ENCODE measurements at places on chromosomes 2 and 18.

GRCh38 chr18:48676756-48677368 lies 138.0 kb downstream of the CTIF start:
- DNase-seq, result no peak

DNA sequence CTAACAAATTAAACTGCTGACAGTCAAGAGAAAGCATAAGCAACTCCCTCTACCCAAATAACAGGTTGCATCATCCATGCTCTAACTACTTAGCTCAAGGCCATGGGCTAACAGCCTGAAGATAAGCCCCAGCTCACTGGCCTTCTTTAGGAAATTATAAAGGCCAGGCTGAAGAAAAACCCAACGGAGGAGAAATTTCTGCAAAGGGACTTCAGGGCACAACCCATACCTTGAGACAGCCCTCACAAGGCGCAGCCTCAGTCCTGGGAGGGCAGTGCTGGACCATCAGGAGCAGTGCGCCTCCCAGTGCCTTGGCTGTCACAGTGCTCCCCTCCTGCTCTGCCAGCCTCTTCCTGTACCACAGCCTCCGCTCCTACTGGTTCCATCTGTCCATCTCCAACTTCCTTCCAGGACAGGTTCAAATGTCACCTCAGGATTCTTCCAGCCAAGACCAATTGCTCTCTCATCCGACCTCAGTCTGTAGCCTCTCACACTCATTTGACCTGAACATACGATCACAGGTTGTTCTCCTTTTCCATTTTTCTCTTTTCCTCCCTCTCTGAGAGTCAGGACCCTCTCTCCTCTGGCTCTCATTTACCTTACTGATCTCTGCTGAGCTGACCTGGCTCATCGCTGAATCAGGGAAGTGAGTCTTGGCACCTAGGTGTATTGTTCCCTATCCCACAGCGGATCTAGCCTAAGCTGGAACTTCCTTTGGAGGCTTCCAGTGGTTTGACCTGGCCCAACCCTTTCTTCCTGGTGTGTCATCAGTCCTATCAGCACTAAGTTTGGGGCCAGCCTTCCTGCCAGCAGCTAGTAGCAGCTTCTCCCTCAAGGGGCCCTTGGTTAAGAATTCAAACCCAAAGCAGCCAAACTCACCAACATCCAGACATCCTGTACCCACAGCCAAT lies 1.9 kb downstream of the MCFD2 start:
- no peak for DNase-seq

DNA sequence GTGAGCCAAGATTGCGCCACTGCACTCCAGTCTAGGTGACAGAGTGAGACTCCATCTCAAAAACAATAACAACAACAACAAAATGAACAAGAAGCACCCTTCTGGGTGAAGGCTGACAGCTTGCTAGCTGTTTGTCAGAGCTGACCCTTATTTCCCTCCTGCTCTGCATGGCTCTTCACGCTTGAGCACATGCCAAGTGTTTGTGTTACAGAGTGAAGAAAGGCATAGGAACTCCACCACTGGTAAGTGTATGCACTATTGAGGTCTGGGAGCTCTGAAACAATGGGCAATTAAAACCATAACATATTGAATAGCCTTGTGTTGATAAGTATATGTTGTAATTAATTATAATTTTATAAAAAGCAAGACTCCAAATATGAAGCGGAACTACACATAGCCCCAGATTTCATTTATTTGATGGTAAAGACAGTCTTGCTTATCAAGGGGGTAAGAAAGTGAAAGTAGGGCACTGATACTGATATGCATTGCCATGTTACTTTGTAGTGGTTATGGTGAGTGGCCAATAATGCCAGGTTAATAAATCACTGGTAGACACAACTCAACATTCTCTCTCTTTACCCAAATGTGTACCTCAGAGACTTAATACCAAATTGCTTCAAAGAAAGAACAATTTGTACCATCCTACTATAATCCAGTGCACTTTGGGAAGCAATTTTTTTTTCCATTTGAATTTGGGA lies 163.4 kb downstream of the VWC2L start:
- peak; percentile 60 for DNase-seq

- no peak for DNase-seq
Measured at GRCh38 chr2:6557737-6558136, 308.0 kb downstream of the CMPK2 start.

- no peak for DNase-seq
Measured at GRCh38 chr2:47029737-47030524, 114.3 kb upstream of the MCFD2 start.

GRCh38 chr2:34159901-34160300 lies 560.8 kb upstream of the FAM98A start:
- DNase-seq, result no peak

GRCh38 chr2:68948710-68949109 lies 4.0 kb downstream of the GKN2 start:
- no peak for DNase-seq

DNA sequence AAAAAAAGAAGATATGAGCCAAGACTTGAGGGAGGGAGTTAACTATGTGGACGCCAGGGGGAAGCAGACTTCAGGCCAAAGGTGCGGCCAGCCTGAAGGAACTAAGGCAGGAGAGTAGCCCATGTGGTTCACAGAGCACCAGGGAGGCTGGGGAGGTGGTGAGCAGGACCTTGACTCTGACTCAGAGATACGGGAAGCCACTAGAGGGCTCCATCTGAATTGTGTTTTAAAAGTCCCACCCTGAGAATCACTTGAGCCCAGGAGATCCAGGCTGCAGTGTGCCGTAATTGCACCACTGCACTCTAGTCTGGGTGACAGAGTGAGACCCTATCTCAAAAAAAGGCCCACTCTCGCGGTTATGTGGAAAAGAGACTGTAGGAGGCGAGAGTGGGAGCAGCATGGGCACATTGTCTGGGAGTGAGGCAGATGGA lies 12.3 kb downstream of the CEP192 start:
- DNase-seq, result no peak

DNA sequence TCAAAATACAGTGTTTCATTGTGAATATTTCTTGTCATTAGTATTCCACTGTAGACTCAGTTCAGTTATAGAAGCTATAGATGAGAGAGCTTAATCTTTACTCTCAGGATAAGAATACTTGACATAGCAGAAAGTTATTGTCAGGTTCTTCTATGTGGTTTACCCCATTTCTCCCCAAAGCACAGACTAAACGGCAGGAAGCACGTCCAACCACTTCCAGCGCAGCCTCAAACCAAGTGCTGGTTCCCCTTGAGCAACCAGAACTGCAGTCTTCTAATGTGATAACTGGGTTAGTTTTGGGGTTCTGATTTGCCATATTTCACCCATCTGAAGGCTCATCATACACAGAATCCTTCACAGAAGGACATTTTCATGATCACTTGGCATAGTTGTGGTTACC lies 324.7 kb downstream of the SLC8A1 start:
- DNase-seq, result no peak

DNA sequence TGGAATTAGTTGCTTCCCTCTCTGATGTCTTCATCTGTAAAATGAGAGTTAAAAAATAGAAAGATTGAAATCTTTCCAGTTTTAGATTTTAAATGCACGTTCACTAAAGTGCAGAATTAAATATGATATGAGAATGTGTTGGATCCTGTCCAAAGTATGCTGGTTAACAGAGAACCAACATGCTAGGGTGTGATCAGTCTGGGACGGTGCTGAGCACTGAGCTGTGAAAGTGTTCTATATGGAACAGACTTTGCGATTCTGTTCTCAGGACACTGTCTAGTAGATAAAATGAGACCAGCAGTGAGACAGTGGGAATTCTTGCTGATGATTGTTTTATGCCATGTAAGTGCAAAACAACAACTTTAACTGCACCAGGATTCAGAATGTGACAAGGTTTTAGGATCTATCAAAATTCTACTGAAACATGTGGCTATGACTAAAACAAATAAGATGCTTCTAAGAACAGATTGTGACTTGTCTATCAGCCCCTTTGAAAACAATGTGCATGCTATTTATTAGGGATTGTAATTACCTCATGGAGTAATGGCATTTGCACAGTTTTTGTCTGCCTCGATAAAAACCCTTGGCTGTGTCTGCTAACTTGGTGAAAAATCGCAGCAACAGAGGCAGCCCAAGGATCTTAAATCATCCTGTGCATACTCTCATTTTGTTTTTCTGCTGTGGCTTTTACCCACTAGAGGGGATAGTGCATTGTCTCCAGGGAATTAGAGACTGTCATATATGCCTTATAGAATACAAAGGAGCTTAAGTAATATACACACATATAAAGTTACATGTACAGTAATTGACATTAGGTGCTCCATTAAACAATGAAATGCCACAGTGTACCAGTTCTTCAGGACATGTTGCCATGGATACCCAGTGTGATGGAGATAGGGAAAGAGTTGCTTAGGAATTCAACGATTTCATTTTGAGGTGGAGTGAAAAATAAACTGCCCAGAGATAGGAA lies 55.1 kb downstream of the MAP3K20 start:
- DNase-seq, result no peak

GRCh38 chr2:224220586-224221255 lies 181.2 kb downstream of the FAM124B start:
- DNase-seq, result no peak

DNA sequence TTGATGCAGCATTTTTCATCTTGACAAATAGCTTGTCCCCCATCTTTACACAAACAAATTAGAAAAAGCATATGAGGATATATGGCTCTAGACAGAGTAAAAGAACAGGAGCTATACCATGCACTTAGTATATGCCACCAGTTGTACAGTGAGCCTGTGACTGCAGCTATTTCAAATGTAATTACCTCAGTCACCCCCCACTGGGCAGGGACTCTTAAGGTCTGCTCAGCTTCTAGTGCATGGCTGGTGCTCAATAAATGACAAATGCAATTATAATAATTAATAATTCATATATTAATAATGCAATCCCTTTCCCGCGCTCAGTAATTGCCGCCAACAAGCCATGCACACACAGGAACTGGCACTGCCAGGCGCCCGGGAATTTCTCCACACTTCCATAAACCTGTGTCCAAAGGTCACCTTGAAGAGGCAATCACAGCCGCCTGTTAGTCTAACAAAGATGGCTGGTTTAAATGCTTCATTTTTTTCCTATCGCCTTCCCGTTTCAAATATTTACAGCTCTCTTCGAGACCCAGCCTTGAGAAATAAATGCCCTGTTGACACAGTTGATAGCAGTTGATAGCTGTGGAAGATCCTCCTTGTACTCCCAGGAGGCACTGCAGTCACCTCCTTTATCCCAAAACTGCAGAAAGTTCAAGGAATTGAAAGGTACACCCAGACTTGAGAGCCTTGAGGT lies 156.6 kb downstream of the INO80D start:
- DNase-seq, result no peak

- no peak for DNase-seq
Measured at GRCh38 chr2:57373530-57373929, 673.1 kb upstream of the VRK2 start.

DNA sequence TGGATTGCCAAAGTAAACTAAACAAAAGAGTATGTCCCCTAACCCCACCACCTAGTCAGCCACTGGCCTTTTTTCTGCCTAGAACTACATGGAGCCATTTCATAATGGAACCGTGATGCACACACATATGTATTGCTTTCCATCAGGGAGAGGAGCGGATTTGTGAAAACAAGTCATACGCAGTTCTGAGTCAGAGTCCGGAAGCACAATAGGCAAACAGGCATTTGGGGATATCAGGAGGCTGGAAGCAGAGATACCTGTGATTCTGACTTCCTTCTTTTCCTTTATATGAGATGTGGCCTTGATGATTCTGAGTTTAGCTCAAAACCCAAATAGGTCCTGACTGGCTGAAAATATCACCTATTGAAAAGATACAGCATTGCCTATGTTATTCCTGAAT lies 93.5 kb downstream of the TMEM163 start:
- no peak for DNase-seq

DNA sequence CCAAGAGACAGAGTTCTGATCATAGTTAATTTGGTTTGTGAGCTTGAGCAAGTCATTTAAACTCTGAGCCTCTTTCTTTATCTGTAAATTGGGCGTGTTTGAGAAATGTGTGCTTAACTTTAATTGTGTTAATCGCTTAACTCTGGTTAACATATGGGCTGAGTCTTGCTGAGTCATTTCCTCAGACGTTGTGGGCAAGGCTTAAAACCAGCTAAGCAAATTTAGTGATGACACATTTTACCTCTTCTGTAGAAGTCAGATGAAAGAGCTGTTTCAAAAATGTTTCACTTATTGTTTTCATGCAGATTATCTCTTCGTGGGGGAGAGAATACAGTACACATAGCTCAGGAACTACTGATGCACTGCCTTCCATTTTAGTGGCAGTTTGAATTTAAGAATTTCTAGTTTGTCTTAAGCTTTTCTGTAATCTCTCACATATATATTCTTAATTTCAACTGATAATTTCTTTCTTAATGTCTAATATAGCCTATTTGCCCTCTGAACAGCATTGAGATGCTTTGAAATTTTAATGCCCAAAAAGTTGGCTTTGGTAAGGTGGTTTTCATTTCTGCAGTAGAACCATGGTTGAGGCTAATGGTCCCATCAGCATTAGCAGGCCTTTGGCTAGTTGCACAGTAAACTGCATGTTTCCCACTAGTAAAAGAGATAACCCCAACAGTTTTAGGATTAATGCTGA lies 34.9 kb downstream of the RAB10 start:
- DNase-seq, result no peak

GRCh38 chr2:98623657-98624056 lies 15.3 kb downstream of the UNC50 start:
- DNase-seq, result no peak

- no peak for DNase-seq
Measured at GRCh38 chr2:7987992-7988391, 693.9 kb upstream of the ID2 start.

GRCh38 chr2:113227290-113227689 lies 51.4 kb downstream of the PAX8 start:
- no peak for DNase-seq

GRCh38 chr2:217302856-217303255 lies 443.0 kb upstream of the TNP1 start:
- no peak for DNase-seq

DNA sequence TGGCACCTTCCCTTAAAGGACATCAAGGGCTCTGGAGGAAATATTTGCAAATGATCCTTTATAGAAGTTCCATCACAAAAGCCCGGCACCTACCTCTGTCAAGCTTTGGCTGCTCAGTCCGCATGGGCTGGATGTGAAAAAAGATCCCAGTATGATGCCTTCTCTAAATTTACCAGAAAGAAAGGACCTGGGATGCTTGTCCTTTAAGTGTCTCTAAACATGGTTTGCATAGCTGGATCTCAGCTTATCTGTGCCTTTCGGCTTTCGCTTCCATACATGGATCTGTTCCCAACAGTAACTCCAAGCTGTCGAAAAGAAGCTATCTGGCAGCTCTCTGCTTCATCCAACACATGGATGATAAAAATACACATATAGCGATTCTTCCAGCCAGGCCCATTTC lies 60.4 kb upstream of the SLC8A1 start:
- no peak for DNase-seq

GRCh38 chr2:69827796-69828540 lies 1.5 kb upstream of the GMCL1 start:
- DNase-seq, result no peak

DNA sequence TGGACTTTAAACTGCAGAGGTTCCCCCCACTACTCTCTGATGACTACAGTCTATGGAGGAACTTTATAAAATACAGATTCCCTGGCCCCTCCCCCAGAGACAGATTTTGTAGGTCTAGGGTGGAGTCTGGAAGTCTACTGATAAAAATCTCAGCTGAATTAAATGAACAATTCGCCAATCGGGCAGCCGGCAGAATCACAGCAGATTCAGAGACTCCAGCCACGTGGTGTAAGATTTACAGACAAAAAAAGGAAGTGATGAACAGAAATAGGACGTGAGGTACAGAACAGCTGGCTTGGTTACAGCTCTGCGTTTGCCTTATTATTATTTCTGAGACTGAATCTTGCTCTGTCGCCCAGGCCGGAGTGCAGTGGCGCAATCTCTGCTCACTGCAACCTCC lies 21.4 kb upstream of the MTA3 start:
- no peak for DNase-seq

- no peak for DNase-seq
Measured at GRCh38 chr18:22486667-22487066, 69.0 kb upstream of the CTAGE1 start.

GRCh38 chr18:12880541-12880910 lies 3.5 kb downstream of the PTPN2 start:
- no peak for DNase-seq
